ENCODE measurements at places on chromosomes 3 and 15. TPM values are rescaled to one million over a fixed set of nuclear protein-coding genes. Genes with fewer than 3 reads are reported as not detected.

DNA sequence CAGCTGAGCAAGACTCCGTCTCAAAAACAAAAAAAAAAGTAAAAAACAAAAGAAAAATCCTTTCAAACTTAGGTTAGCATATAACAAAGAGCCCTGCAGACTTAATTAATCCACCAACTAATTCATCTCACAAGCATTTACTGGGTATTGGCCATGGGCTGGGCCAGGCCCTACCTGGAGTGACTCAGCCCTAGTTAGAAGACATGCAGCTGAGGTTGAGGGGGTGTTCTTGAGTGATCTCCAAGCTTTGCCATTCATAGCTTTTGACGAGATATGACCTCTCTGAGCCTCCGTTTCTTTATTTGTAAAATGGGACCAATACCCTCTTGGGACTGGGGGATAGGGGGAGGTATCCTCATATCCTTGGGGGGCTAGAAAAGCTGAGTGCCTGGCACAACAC lies 7.8 kb downstream of the FBXL22 start:
- peaks cover 3% of the 10 kb centered on the region for H3K36me3 ChIP-seq
- H3K4me1 ChIP-seq: peaks cover 4% of the 10 kb centered on the region
- no peak for DNase-seq
- peaks cover 24% of the 10 kb centered on the region for H3K27me3 ChIP-seq

DNA sequence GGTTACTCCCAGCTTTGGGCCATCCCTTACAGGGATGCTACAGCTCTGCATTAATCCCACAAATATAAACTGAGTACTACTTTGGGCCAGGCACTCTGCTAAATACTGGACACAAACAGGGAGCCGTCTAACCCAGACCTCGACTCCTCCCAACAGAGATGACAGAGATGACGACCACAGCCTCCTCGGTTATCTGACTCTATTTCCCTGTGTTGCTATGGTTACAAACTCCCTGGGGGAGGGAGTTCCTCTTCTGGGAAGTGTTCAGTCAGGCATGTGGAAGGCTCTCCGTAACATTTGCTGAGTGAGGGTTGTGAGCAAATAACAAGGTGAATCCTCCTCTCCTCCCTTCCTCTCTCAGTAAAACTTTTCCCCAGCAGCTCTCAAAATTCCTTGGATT lies 6.7 kb upstream of the CMTM7 start:
- H3K27ac ChIP-seq: no peak overlapping the region
- 0 out of 2 replicates have a peak, but pooled peaks cover 1% of the 10 kb centered on the region for H3K27me3 ChIP-seq
- DNase-seq: no peak
- no peaks in the 10 kb centered on the region for H3K4me1 ChIP-seq

DNA sequence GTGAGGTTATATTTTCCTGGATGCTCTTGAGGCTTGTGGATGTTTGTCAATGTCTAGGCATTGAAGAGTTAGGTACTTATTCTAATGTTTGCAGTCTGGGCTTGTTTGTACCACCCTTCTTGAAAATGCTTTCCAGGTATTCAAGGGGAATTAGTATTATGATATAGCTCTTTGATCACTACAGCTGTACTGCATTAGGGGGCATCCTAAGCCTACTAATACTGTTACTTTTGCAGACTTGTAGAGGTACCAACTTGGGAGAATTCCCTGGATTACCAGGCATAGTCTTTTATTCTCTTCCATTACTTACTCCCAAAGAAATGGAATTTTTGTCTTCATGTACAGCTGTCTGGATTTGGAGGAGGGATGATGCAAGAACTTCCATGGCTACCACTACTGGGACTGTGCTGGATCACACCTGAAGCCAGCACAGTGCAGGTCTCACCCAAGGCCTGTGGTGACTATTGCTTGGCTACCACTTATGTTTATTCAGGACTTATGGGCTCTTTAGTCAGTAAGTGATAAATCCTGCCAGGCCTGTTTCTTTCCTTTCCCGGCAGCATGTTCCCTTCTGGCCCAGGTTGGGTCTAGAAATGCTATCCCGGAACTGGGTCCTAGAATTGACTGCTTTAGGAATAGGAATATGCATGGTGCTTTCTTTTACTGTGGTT lies 402.9 kb downstream of the IL20RB start:
- no peaks in the 10 kb centered on the region for H3K4me1 ChIP-seq
- H3K27ac ChIP-seq: no peak overlapping the region
- H3K4me3 ChIP-seq: no peak overlapping the region
- no peaks in the 10 kb centered on the region for H3K36me3 ChIP-seq
- H3K27me3 ChIP-seq: no peaks in the 10 kb centered on the region
- DNase-seq: no peak

- no peaks in the 10 kb centered on the region for H3K27me3 ChIP-seq
- DNase-seq: no peak
- no peaks in the 10 kb centered on the region for H3K36me3 ChIP-seq
Measured at GRCh38 chr3:16904423-16905417, 20.0 kb downstream of the PLCL2 start.

DNA sequence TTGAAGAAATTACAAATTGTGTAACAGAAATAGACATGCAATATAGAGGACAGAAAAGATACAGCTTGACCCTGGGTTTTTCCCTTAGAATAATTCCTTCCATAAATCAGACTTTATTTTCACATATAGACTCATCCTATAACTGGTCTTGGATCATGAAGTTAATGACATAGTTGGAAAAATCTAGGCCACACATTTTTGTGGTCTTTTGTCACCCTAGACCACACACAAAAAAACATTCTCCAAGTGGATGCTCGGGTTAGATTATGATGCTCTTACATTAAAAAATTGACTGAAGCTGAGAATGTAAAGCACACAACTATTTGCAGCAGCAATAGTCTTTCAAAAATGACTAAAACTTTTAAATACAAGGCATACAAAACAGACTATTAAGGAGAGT lies 7.5 kb upstream of the PLA2G4D start:
- no peak for DNase-seq
- H3K4me1 ChIP-seq: no peaks in the 10 kb centered on the region
- H3K27me3 ChIP-seq: no peaks in the 10 kb centered on the region
- no peak overlapping the region for H3K27ac ChIP-seq
- H3K4me3 ChIP-seq: no peak overlapping the region

DNA sequence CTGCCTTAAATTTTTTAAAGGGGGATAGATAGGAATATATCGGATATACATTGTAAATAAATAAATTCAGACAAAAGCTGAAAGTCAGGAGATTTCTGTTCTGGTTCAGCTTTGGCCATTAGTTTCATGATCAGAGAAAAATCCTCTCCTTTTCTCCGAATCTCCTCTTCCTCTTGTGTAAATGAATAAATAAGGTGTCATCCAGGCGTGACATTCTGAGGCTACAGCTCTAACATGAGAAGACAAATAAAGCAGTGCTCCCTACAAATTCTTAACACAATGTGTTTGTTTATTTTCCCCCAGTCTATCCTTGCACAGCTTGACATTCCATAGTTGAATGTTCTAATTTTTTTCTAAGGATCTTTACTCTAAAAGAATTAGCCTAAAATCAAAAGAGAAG lies 9.4 kb upstream of the MB21D2 start:
- no peaks in the 10 kb centered on the region for H3K36me3 ChIP-seq
- H3K27ac ChIP-seq: no peak overlapping the region
- H3K27me3 ChIP-seq: no peaks in the 10 kb centered on the region
- no peak for DNase-seq
- no peak overlapping the region for H3K4me3 ChIP-seq
- H3K4me1 ChIP-seq: peaks cover 2% of the 10 kb centered on the region

DNA sequence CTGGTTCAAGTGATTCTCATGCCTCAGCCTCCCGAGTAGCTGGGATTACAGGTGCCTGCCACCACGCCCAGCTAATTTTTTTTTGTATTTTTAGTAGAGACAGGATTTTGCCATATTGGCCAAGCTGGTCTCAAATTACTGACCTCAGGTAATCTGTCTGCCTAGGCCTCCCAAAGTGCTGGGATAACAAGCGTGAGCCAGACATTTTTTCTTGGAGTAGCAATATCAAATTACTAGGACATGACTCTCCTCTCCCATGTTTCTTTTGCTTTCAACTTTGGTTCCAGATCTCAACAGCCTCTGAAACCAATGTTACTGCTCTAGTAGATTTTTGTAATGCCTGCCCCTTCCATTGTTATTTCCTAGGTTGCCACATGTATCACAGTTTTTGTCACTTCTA lies 462.0 kb downstream of the GBE1 start:
- no peaks in the 10 kb centered on the region for H3K4me1 ChIP-seq
- H3K36me3 ChIP-seq: no peaks in the 10 kb centered on the region
- DNase-seq: no peak
- no peaks in the 10 kb centered on the region for H3K27me3 ChIP-seq
- H3K27ac ChIP-seq: no peak overlapping the region

GRCh38 chr3:181770296-181770695 lies 58.6 kb downstream of the SOX2 start:
- no peaks in the 10 kb centered on the region for H3K36me3 ChIP-seq
- H3K4me3 ChIP-seq: no peak overlapping the region
- H3K27ac ChIP-seq: no peak overlapping the region
- no peak for DNase-seq

The COL6A6 gene
- total RNA-seq: 0.09 TPM

The TMEM212 gene
- not detected for total RNA-seq

GRCh38 chr15:85154061-85154460 lies 172.4 kb downstream of the PDE8A start:
- H3K4me1 ChIP-seq: peaks cover 4% of the 10 kb centered on the region
- no peak overlapping the region for H3K27ac ChIP-seq
- no peaks in the 10 kb centered on the region for H3K36me3 ChIP-seq
- DNase-seq: no peak
- no peaks in the 10 kb centered on the region for H3K27me3 ChIP-seq

DNA sequence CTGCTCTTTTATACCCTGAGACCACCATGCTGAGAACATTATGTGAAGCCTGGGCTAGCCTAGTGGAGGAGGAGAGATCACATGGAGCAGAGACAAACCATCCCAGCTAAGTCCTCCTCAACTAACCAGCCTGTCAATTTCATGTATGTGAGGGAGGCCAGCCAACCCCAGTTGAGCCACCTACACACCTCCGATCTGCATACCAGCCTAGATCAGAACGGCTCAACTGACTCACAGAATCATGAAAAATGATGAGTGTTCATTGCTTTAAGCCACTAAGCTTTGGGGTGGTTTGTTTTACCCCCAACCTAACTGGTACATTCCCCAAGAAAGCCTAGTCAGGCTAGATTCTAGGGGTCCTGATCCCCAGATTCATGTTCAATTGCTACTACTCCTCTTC lies 19.4 kb upstream of the CA12 start:
- H3K4me3 ChIP-seq: no peak overlapping the region
- H3K27ac ChIP-seq: no peak overlapping the region
- no peaks in the 10 kb centered on the region for H3K36me3 ChIP-seq
- H3K27me3 ChIP-seq: no peaks in the 10 kb centered on the region
- peaks cover 2% of the 10 kb centered on the region for H3K4me1 ChIP-seq

DNA sequence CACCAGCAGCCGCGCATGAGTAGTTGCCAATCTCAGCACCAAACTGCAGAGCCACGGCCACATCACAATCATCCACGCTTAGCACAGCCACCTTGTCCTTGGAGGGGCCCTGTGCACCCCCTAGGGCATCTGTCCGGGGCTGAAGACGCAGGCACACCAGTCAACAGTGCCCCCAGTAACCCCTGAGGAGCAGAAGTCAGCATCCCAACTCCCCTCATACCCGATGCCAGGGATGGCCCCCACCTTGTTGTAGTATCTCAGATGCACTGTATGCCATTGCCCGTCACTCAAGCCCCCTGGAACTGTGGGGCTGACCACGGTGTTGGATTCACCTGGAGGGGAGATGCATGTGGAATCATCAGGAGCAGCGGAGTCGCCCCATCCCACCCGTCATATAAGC lies 7.6 kb downstream of the CELSR3 start:
- H3K4me1 ChIP-seq: peaks cover 14% of the 10 kb centered on the region
- no peaks in the 10 kb centered on the region for H3K27me3 ChIP-seq
- no peak for DNase-seq
- no peak overlapping the region for H3K27ac ChIP-seq

- H3K27me3 ChIP-seq: no peaks in the 10 kb centered on the region
- no peak overlapping the region for H3K27ac ChIP-seq
- no peaks in the 10 kb centered on the region for H3K36me3 ChIP-seq
- H3K4me1 ChIP-seq: peaks cover 5% of the 10 kb centered on the region
Measured at GRCh38 chr15:64566629-64567427, 106.5 kb downstream of the ZNF609 start.

DNA sequence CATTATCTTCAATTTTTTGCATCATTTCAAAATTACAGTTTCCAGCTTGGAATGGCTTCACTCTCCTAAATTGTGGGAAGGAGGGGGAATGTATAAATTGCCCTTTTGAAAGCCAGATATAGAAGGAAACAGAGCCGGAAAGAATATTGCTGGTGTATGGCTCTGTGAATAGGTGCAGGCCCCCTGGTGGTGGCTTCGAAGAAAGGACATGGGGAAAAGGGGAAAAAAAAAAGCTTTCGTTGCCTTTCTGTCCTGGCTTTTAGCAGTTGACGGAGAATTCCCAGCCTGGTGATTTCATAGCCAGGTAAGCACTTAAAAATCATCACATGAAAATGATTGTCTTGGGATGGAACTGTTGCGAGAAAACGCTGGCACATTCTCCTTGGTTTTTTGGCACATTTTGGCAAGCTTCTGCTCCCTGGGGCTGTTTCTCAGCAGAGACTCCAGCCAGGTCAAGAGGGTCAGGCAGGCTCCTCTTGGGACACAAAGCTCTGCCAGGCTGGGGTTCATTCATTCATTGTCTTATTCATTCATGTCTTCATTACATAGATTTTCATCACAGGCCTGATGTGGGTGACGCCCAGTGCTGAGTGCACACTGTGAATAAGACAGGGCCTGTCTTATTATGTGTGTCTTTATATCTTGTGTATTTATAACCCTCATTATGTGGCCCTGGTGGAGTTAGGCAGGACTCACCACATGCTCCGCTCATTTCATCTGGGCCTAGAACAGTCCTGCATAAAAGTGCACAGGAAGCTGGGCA lies 300.0 kb upstream of the TPM1 start:
- peaks cover 6% of the 10 kb centered on the region for H3K4me1 ChIP-seq
- H3K27ac ChIP-seq: no peak overlapping the region
- no peaks in the 10 kb centered on the region for H3K27me3 ChIP-seq

GRCh38 chr15:50452927-50453326 lies 28.7 kb downstream of the USP8 start:
- H3K4me3 ChIP-seq: no peak overlapping the region
- no peaks in the 10 kb centered on the region for H3K4me1 ChIP-seq
- H3K27ac ChIP-seq: no peak overlapping the region

DNA sequence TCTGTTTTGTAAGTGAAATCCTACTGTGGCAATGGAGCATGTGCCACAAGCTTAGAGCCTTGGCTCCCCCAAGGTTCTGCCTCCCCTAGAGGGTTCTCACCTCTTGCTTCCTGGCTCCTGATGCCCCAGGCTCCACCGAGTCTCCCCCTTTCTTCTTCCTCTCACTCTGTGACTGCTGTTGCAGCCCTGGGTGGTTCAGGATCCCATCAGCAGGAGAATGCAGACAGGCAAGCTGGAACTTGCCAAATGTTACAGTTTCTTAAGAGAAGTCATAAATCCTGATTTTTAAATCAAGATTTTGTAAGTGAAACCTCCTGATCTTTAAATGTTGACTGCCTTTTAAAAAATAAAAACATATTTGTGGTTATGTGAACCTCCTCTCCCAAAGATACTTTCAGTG lies 133.9 kb downstream of the CCNL1 start:
- no peaks in the 10 kb centered on the region for H3K27me3 ChIP-seq
- DNase-seq: no peak
- no peak overlapping the region for H3K27ac ChIP-seq
- no peaks in the 10 kb centered on the region for H3K4me1 ChIP-seq

GRCh38 chr15:26572602-26573350 lies 200.1 kb downstream of the GABRB3 start:
- H3K27ac ChIP-seq: no peak overlapping the region
- no peaks in the 10 kb centered on the region for H3K4me1 ChIP-seq
- H3K36me3 ChIP-seq: peaks cover 12% of the 10 kb centered on the region
- H3K27me3 ChIP-seq: no peaks in the 10 kb centered on the region
- DNase-seq: no peak
- no peak overlapping the region for H3K4me3 ChIP-seq

- no peak overlapping the region for H3K4me3 ChIP-seq
- H3K27me3 ChIP-seq: no peaks in the 10 kb centered on the region
- H3K27ac ChIP-seq: no peak overlapping the region
- DNase-seq: no peak
- H3K36me3 ChIP-seq: no peaks in the 10 kb centered on the region
Measured at GRCh38 chr3:7749931-7750695, 751.5 kb upstream of the LMCD1 start.
